Activated T-helper 1 cell treated with anti-CD3 and anti-CD28 coated beads, Interleukin-12 subunit alpha, Interleukin-12 subunit beta, Interleukin-2, Interleukin-4 antibody, amounts not matched to agents 30 ng/mL and 10 ng/mL and 1 ng/mL, durations not matched to agents 14 hours and 24 hours and 36 hours (primary cell): ENCODE measurements at places on chromosomes 4 and X. TPM values are rescaled to one million over a fixed set of nuclear protein-coding genes. Genes with fewer than 3 reads are reported as not detected.

DNA sequence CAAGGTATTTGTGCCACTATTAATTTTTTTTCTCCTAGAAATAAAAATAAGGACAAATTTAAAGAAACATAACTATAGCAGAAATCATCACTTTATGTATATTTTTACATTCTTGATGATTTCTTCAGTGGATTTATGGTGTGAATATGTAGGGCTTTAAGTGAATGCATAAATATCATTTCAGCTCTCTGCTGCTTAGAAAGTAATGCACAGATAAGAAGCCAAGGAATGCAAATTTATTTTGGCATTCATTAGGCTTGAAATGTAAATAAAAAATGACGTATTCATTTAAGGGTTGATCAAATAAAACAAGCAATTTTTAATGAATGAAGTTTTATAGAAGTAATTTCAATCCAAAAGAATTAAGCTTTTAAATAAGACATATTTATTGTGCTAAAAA, 66.3 kb downstream of the NFKB1 start:
- DNase-seq: no peak

GRCh38 chr4:183118141-183118540, 19.1 kb downstream of the WWC2 start:
- no peak for DNase-seq

GRCh38 chr4:89496851-89497250, 189.3 kb upstream of the GPRIN3 start:
- no peak for DNase-seq

DNA sequence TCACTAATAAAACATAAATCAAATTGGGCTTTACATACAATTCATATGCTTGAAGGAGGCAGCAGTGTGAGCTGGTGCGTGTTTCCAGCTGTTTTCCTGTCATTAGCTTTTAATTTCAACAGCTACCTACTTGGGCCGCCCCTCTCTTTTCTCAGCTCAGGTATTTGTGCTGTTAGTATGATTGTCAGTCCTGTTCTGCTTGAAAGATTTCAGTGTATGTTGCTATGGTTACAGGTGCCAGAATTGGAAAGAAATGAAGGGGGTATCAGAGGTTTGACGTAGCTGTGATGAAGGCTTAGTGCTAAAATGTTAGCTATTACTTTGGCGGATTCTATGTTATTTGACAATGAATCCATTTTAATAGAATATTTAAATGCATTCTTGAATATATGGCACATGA, 440.3 kb downstream of the ZIC3 start:
- no peak for DNase-seq

The ANKRD50 gene
- 0.03 and 0.12 TPM in 2 replicates for total RNA-seq

The PPP2R2C gene
- not detected in 2 replicates for total RNA-seq

The PCDH18 gene
- total RNA-seq: not detected in 2 replicates

The RNF212 gene
- 0.93 and 1.5 TPM in 2 replicates for total RNA-seq
